ENCODE measurements at places on chromosomes 13 and 19.

- no peak for DNase-seq
Observed at GRCh38 chr13:27079421-27079958, 92.1 kb downstream of the USP12 start.

DNA sequence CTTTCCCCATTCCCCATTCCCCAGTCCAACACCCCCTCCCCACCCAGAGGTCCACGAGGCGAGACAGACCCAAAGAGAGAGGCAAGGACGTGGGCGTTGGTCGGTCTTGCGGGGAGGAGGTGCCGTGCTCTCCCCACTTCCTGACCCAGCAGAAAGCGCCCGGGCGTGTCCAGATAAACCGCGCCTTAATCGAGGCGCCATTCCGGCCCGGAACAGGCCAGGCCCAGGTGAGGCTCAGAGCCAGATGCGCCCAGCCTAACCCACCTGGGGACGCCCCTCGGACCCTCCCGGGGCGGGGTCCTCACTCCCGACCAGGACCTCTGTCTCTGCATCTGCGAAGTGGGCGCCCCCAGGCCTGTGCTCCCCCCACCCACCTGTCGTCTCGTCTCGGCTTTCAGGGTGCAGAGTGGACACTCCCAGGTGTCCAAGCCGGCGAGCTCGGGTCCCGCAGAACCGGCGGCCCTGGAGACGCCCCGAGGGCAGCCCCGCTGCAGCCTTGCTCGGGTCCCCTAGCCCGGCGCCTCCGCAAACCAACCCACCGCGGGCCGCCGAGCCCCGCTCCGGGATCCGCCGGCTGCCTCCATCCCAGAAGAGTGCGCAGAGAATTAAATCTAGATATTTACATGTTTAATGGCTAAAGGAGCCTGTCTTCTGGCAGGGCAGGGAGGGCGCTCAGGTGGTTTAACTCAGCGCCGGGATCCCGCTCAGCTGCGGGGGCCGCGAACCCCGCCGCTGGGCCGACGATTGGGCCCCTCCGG lies 5.0 kb upstream of the ONECUT3 start:
- DNase-seq: no peak

DNA sequence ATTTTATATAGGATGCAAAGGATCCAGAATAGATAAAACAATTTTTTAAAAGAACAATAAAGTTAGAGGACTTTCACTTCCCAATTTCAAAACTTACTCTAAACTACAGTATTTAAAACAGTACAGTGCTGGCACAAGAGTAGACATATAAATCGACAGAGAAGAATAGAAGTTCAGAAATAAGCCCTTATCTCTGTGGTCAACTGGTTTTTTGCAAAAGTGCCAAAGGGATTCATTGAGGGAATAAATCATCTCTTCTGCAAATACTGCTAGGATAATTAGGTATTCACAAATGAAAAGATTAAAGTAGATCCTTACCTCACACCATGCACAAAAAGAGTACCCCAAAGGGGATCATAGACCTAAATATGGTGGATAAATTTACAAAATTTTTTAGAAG lies 431.0 kb upstream of the HTR2A start:
- no peak for DNase-seq

DNA sequence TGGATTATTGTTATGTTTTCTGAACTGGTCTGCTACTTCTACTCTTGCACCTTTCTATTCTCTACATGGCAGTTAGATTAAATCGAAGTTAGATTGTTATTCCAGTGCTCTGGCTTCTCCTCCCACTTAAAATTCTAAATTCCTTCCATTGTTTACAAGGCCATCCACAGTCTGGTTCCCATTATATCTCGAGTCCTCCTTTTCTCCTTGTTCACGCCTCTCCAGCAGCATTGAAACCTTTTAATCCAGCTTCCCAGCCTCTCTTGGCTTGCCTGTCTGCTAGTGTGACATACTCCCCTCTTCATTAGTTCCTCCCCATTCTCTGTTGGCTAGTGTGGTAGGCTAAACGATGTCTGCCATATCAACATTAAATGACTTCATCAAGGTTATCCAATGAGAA lies 54.5 kb downstream of the DNAJC15 start:
- DNase-seq: no peak
